ENCODE measurements at places on chromosomes 5 and 9. TPM values are rescaled to one million over a fixed set of nuclear protein-coding genes. Genes with fewer than 3 reads are reported as not detected.
A peak's percentile ranks its signal among the peaks of the same experiment; 100 is the strongest.

The QRFP gene
- not detected for total RNA-seq

The RALGPS1 gene
- total RNA-seq: 2.4 TPM

The SPINK5 gene
- not detected for total RNA-seq

The DOCK2 gene
- total RNA-seq: 157 TPM

The CD72 gene
- 6.4 TPM for total RNA-seq

The NR6A1 gene
- 3.0 TPM for total RNA-seq

The PLPP7 gene
- not detected for total RNA-seq

The PDZD2 gene
- 0.15 TPM for total RNA-seq

The IGIP gene
- total RNA-seq: 3.7 TPM

DNA sequence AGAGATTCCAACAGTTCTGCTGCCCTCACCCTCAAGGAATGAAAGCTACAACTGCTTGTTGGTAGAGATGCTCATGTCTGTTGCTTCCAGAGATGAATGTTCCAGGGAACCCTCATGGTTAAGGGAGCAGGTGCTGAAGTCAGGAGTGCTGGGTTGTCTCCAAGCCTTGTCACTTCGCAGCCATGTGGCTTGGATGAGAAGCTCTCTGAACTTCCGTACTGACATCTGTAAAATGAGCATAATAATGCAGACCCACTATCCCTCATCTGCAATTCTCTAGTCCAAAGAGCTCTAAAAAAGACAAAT, 133.3 kb upstream of the ADRA1B start:
- H3K36me3 ChIP-seq: no peaks in the 10 kb centered on the region
- no peaks in the 10 kb centered on the region for H3K27me3 ChIP-seq
- no peaks in the 10 kb centered on the region for H3K4me1 ChIP-seq
- no peak for DNase-seq
- H3K27ac ChIP-seq: no peak overlapping the region
- no peak overlapping the region for H3K4me3 ChIP-seq

- no peaks in the 10 kb centered on the region for H3K36me3 ChIP-seq
- H3K27me3 ChIP-seq: no peaks in the 10 kb centered on the region
- H3K27ac ChIP-seq: no peak overlapping the region
- no peaks in the 10 kb centered on the region for H3K4me1 ChIP-seq
- no peak for DNase-seq
Measured at GRCh38 chr5:54590824-54591223, 73.3 kb downstream of the SNX18 start.

DNA sequence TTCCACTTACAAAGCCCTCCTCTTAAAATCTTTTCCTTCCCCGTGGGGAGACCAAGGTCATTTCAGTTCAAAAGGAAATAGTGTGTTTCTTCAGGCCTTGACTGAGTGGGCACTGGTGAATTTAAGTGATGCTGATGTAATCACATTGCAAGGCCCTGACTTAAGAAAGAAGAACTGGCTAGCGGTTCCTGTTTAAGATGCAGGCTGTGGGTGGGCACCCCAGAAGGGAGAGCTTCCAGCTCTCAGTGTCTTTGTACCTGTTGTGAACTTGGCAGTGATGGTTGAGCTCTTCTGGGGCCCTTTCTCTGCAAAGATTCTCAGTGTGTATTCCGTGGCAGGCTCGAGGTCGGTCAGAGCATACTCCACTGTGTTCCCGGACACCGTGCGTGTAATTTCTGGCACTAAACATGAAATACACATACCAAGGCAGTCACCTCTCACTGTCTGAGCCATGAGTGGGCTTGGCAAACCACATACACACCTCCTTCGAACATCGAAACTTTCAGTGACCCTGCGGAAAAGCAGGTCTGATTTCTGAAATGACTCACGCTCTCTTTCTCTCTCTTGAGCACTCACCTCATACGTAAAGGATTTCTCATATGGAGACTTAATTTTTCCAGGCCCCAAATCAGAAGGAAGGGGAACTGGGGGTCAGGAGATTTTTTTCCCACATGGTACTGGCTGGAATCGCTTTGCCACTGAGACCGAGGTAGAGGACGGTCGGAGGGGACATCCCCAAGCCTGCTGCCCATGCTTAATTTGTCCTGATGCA, 81.9 kb downstream of the TNC start:
- no peak overlapping the region for H3K27ac ChIP-seq
- no peak overlapping the region for H3K4me3 ChIP-seq
- H3K27me3 ChIP-seq: no peaks in the 10 kb centered on the region
- no peaks in the 10 kb centered on the region for H3K4me1 ChIP-seq
- no peaks in the 10 kb centered on the region for H3K36me3 ChIP-seq

DNA sequence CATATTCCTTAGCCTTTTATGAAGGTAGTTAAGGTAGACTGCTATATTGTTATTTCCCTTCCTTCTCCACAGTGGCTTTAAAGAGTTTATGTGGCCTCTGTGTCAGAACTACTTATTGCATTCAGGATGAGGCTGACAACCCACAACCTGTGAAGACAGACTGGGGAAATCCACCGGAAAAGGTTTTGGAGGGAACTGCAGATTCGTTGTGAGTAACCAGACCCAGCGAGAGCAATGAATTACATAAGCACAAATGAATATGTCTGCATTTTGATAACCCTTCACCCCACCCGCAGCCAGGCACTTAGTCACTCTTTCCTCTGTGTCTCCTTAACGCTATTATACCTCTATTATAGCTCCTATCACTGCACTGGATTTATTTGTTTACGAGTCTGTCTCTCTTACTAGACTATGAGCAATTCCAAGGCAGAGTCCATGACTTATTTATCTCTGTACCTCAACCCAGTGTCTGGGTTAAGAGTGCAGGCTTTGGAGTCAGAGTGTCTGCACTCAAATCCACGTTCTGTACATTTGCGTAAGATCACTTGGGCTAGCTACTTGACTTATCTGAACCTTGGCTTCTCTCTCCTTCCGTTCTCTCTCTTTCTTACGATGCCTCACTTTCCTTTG, 19.2 kb downstream of the KCTD16 start:
- H3K27ac ChIP-seq: peak overlapping the region; percentile 68
- no peaks in the 10 kb centered on the region for H3K36me3 ChIP-seq
- peaks cover 67% of the 10 kb centered on the region for H3K4me1 ChIP-seq
- DNase-seq: peak; percentile 61

DNA sequence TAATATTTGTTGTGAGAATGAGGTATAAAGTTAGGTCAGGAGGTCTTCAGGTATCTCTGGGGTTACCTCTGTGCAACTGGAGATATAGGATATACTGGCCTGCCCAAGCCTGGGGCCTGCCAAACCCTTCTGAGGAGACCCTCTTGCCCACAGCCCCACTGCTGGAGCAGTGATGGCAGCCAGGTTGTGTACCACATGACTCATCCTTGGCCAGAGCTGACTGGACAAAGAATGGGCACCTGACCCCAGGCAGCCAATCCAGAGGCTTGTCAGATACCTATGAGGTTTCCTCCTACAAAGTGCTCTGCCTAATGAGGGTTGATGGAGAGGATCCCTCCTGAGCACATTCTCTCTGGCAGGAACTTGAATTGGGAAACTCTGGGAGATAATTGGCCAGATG, 56.1 kb upstream of the TBC1D2 start:
- no peaks in the 10 kb centered on the region for H3K4me1 ChIP-seq
- H3K27ac ChIP-seq: no peak overlapping the region
- no peaks in the 10 kb centered on the region for H3K36me3 ChIP-seq
- H3K27me3 ChIP-seq: no peaks in the 10 kb centered on the region
- no peak overlapping the region for H3K4me3 ChIP-seq
- no peak for DNase-seq

DNA sequence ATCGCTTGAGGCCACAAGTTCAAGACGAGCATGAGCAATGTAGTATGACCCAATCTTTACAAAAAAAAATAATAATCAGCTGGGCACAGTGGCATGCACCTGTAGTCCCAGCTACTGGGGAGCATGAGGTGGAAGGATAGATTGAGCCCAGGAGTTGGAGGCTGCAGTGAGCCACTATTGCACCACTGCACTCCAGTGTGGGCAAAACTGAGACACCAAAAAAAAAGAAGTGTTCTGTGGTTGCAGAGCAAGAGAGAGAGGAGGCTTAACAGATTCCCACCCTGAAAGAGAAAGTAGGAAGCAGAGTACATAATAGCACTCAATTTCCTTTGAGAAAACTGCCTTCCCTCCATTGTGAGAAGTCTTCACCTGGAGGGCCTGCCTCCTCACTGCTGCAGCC, 52.6 kb downstream of the ALDH7A1 start:
- H3K27ac ChIP-seq: no peak overlapping the region
- no peaks in the 10 kb centered on the region for H3K36me3 ChIP-seq
- no peaks in the 10 kb centered on the region for H3K27me3 ChIP-seq

DNA sequence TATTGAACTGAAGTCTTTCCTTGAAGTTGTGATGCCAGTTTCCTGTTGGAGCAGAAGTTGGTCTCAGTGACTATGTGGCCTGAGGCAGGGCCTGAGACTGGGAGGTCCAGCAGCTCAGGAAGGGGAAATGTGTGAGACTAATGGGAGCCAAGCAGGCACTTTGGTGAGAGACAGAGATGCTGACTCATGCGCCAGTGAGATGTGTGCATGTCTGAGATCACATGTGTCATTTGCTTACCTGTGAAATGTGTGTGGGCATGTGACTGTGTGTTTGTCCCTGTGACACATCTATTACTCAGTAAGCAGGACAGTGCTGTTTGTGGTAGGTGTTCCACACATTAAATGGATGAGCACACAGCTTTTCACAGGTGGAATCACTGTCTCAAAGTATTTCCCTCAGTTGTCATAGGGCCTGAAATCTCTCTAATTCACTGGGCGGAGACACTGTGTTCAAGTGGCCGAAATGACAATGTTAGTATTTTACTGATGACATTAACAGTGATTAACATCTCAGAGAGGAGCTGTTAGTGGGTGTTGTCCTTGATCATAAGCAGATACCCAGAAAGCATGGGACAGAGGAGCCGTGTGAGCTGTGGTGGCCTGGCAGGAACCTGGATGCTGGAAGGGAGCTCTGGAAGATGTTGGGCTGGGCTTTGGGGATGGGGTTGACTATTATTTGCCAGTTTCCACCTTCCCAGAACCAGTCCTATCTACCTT, 7.4 kb downstream of the NPR2 start:
- no peak overlapping the region for H3K4me3 ChIP-seq
- H3K27me3 ChIP-seq: no peaks in the 10 kb centered on the region
- H3K27ac ChIP-seq: no peak overlapping the region
- no peaks in the 10 kb centered on the region for H3K36me3 ChIP-seq

GRCh38 chr5:53448851-53449250, 31.6 kb upstream of the FST start:
- no peaks in the 10 kb centered on the region for H3K27me3 ChIP-seq
- no peaks in the 10 kb centered on the region for H3K4me1 ChIP-seq
- H3K36me3 ChIP-seq: no peaks in the 10 kb centered on the region

- H3K4me3 ChIP-seq: no peak overlapping the region
- DNase-seq: no peak
- no peak overlapping the region for H3K27ac ChIP-seq
- no peaks in the 10 kb centered on the region for H3K27me3 ChIP-seq
Measured at GRCh38 chr9:8632493-8632892, 832.9 kb upstream of the DMAC1 start.

- no peak for DNase-seq
- H3K36me3 ChIP-seq: no peaks in the 10 kb centered on the region
- H3K4me3 ChIP-seq: no peak overlapping the region
- H3K27ac ChIP-seq: no peak overlapping the region
- no peaks in the 10 kb centered on the region for H3K27me3 ChIP-seq
Measured at GRCh38 chr5:129716235-129716634, 31.7 kb upstream of the MINAR2 start.

- peaks cover 4% of the 10 kb centered on the region for H3K4me1 ChIP-seq
- no peak overlapping the region for H3K4me3 ChIP-seq
- no peak overlapping the region for H3K27ac ChIP-seq
- no peak for DNase-seq
- no peaks in the 10 kb centered on the region for H3K36me3 ChIP-seq
Measured at GRCh38 chr9:20197976-20198685, 409.3 kb upstream of the SLC24A2 start.

GRCh38 chr5:69285448-69286116, 47.0 kb downstream of the CCDC125 start:
- DNase-seq: no peak
- H3K36me3 ChIP-seq: no peaks in the 10 kb centered on the region
- H3K4me1 ChIP-seq: no peaks in the 10 kb centered on the region
- no peak overlapping the region for H3K27ac ChIP-seq
- H3K27me3 ChIP-seq: no peaks in the 10 kb centered on the region
- no peak overlapping the region for H3K4me3 ChIP-seq

GRCh38 chr5:51395245-51395644, 12.0 kb downstream of the ISL1 start:
- H3K27me3 ChIP-seq: no peaks in the 10 kb centered on the region
- no peak overlapping the region for H3K4me3 ChIP-seq
- H3K4me1 ChIP-seq: no peaks in the 10 kb centered on the region
- no peaks in the 10 kb centered on the region for H3K36me3 ChIP-seq

- H3K36me3 ChIP-seq: no peaks in the 10 kb centered on the region
- H3K27ac ChIP-seq: no peak overlapping the region
- no peaks in the 10 kb centered on the region for H3K27me3 ChIP-seq
- no peaks in the 10 kb centered on the region for H3K4me1 ChIP-seq
Measured at GRCh38 chr5:90020575-90021538, 388.7 kb downstream of the CETN3 start.
